ENCODE measurements at places on chromosomes 6 and 20.
A peak's percentile ranks its signal among the peaks of the same experiment; 100 is the strongest.

DNA sequence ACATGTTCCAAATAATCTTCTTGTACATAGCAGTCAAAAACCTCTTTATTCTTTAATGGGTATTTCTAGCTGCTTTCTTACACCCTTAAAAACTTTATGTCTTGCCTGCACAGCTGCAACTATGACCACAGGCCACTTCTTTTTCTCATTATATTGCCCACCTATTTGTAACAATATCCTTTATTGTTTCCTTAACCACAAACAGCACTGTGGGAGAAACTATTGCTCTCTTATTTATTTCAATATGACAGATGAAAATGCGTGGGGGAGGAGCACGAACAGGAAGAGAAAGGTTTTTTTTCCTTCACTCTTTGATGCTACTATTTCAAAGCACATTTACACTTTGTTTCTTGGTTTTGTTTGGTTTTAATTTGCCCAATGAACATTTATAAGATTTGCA, 253.5 kb downstream of the GJA1 start:
- no peak for DNase-seq

- DNase-seq = no peak
Observed at GRCh38 chr6:103750603-103751002, 1109.1 kb downstream of the HACE1 start.

GRCh38 chr20:22584522-22584921, at the start of gene FOXA2:
TSS of gene FOXA2 (minus strand) at chr20:22584572. CDS start at chr20:22584278, 294 bp downstream.
- DNase-seq = no peak

DNA sequence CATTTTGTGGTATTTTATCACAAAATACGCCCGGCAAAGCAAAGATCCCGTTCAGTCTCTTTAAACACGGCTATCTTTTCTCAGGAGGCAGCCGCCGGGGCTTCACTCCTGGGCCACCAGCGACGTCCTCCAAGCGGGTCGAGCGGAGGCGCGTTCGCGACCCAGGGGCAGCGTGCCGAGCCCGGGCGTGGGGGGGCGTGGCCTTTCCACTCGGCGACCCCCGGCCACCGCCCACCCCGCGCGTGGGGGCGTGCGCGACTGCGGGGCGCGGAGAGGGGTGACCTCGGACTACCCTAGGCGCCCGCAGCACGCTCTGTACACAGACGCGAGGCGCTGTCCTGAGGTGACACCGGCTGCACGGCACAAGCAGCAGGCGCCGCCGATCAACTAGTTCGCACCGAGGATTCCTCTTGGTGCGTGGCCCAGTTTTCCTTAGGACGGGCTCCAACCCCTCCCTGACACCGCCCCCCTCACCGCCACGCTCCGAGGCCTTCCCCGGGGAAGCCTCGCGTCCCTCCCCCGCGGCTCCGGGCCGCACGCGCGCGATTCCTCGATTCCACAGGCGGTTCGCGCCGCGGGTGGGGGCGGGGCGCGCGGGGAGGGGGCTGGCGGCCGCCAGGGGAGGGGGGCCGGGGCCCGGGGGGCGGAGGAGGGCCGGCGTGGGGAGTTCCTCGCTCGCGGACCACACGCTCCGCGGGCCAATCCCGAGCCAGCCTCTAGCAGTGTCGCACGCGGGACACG, 1.1 kb upstream of the JARID2 start:
- no peak for DNase-seq

DNA sequence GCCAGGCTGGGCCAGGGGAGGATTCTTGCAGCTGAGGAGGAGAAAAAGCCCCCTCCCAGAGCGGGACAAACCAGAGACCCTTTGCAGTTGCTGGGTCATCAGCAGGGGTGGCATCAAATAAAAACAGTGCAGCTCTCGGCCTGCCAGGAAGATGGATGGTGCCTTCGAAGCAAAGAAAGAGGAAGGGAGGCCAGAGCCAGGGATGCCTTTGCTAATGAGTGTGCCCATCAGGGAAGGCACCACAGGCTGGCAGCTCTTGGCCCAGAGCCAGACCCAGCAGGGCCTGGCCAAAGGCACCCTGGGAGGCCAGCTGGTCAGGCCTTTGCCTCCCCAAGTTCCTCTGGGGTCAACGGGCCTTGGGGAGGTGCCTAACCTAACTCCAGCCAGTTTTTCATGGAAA, 26.3 kb upstream of the ZNF318 start:
- no peak for DNase-seq

DNA sequence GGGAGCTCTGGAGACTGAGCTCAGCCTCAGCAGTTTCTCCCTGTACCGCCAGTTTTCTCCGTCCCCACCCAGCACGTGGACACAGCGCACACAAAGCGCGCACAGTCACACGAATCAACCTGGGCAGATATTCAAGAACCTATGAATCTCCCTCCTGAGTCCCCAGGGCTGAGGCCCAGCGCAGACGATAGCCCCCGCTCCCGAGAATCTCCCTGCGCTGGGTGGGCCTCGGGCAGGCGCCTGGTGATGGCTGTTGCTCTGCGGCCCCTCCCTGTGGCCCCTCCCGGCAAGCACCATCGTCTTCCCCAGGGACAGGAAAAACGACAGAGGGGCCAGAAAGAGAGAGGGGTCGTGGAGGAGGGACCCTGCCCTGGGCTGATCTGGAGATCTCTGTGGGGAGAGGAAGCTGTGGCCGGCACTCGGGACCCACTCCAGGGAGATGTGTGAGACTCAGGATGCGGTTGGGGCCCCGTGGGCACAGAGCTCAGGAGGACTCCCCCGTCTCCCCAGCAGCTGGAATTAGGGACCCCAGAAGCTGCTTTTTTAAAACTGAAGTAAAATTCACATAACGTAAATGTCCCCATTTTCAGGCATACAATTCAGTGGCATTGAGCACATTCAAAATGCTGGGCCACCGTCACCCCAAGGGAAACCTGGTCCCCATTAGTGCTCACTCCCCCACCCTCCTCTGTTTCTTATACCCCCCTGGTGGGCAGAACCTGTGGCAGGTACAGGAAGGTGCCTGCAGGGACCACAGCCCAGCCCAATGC, 330.8 kb downstream of the TAF4 start:
- DNase-seq = no peak

DNA sequence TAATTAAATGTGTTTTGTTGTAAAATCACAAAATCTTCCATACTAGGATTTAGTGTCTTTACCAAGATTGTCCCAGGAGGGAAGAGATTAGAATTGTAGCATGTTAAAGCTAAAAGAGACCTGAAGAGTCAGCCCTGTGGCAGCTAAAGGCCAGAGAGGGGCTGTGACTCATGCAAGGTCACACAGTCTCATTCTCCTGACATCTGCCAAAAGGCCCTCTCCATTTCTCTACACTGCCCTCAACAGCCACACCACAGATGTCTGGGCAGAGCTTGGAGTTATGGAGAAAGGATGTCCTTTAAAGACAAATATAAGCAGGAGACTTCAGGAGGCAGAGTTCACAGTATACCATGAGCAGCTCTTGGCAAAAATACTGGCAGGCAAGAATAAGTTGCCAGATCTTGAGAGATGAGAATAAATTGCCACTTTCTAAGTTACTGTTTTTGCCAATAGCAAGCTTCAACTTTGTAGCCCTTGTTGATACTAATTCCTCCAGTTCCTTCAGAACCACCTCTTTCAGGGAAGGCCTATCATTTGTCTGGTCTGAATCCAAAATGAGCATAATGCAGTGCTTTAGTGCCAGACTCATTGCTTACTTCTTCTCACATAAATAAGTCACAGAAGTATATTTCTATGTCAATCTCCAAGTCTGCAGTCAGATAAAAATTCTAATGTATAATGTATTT, 41.7 kb downstream of the AKIRIN2 start:
- no peak for DNase-seq

GRCh38 chr6:82525775-82526495, 162.3 kb downstream of the TPBG start:
- DNase-seq = no peak

DNA sequence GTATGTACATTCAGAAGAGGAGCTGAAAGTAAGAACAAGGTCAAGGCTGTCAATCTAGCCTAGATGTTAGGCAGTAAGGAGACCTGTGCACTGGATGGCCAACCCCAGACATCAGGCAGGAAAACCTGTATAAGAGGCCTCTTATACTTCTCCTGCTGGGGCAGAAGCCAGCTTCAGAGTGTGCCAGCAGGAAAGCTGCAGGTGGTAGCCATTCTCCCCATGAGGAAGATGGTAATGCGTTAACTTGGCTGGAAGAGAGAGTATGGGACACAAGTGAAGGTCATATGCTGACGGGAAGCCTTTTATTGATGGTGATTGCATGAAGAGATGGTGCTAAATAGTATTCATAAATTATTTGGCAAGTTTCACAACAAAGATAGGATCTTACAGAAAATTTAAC, 20.6 kb downstream of the NHLRC1 start:
- no peak for DNase-seq

DNA sequence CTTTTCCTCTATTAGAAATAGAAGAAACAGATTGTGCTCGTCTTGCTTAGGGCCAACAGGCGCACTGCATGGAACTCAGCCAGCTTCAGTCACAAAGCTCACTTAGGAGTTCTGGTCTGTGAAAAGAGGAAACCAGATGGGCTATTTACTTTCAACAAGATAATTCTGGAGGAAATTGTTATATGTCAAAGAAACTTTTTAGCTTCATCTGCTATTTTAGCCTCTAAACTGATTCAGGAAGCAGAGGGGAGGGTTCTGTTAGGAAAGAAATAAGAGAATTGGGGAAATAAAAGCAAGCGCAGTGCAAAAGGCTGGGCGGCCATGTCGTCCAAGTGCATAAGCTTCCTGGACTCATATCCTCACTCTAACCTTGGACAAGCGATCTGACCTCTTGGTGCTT, 21.3 kb downstream of the PRKN start:
- DNase-seq = no peak

DNA sequence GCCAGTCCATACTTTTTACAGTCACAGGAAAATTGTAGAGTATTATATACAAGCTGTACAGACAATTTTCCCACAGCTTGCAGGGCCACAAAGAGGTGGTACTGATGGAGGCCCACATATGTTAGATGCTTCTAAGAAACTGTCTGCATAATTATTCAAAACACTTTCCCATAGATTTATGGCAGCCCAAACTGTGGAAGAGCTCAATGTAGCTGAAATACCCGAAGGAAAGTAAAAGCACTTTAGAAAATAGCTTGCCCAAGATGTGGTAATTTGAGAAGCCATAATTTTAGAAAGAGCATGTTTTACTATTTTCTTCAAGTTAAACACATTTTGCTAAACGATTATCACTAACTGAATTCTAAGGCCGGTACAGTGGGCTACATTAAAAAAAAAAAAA, 36.9 kb downstream of the GMDS start:
- no peak for DNase-seq

GRCh38 chr6:89834884-89835792, 5.5 kb downstream of the CASP8AP2 start:
- DNase-seq = peak; percentile 92

DNA sequence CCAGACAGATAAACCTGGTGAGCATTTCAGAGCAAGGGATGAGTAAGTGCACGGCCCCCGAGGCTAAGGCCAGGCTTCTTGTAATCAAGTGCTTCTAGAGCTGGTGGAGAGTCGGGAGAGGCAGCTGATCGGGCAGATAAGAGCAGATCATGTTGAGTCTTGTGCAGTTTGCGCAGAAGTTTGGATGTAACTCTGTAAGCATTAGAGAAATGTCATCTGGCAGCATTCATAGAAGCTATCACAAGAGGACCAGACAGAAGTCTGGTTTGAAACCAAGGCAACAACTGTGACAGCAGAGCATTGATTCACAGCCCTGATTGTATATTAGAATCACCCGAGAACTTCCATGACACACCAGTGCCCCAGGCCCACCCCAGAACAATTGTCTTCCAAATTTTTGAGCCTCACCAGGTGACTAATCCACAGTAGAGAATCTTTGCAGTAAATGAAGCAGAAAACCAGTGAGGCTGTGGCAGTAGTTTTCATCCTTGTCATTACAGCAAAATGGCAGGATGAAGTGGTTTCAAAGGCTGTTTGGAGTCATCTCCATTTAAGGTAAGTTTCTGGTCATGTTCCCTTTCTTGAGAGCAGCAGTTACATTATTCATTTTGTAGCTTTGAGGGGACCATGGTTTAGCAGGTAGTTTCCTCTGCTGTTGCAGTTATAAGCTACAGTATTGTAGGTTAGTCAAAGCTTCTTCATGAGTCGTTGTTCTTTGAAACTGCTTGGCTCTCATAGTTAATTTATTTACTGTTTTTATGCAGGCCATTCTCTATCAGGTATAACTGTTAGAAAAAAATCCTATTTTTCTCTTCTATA, 84.1 kb downstream of the RNF217 start:
- DNase-seq = no peak

GRCh38 chr20:39910536-39910935, 778.5 kb downstream of the MAFB start:
- no peak for DNase-seq

DNA sequence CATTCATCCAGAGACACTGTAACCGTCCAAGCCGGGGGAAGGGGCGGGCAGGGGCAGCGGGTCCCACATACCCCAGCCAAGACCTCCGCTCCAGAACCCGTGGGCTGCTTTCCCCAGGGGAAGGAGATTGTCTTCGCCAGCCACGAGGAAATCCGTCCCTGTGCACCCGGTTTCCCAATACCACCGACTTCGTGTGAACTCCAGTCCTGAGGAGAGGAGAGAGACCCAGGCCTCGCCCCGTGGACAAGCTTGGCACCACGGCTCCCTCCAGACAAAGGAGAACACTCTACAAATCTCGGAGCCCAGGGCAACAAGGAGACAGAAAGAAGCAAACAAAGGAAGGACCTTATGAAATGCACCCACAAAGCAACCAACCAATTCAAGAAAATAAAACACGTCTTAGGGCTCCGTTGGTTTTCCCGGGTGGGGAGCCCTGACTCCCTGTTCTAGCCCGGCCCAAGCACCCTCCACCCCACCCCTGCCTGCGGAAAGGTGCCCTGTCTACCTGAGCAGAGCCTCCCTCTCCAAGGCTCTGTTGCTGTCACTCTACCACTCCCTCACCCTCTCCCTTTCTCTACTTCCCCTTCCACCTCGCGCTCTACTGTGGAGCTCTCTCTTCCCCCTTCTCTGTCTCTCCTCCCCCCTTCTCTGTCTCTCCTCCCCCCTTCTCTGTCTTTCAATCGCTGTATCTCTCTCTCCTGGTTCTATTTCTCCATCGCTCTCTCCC, 1382.8 kb upstream of the DEFB115 start:
- no peak for DNase-seq

All from T-helper 2 cell (primary cell).